ENCODE measurements at places on chromosomes 3 and 15.

DNA sequence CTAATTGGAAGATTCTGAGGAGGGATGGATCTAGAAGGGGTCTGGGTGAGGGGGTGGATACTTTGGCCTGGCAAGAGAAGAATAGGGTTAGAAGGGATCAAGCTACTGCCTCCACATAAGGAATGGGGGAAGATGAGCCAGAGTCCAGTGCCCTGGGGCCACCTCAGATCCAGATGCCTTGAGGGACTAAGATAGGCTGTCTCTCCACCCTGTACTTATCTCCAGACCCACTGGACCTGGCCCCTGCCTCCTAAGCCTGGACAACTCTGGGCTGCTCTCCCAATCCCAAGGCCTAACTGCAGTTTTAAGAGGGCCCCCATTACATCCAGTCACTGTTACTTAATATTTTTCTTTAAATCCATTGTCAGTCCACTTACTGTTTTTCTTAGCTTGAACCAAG lies 2.0 kb downstream of the DVL3 start:
- no peak for DNase-seq

DNA sequence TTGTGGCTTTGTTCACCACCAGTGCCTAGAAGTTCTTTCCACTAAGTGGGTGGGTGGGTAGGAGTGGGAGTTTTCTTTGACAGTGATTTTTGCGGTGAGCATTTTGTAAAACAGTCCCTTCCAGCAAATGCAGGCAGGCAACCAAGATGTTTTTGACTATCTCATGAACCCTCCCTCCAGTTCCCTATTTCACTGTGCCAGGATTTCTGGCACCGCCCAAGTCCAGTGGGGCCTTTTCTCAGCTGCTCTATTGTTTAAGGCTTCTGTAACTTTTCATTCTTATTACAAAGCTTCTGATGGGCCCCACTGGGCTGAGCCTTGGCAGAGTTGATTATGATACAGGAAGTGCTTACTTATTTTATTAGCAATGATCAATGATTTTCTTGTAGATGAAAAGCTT lies 236.0 kb downstream of the EDEM1 start:
- no peak for DNase-seq

DNA sequence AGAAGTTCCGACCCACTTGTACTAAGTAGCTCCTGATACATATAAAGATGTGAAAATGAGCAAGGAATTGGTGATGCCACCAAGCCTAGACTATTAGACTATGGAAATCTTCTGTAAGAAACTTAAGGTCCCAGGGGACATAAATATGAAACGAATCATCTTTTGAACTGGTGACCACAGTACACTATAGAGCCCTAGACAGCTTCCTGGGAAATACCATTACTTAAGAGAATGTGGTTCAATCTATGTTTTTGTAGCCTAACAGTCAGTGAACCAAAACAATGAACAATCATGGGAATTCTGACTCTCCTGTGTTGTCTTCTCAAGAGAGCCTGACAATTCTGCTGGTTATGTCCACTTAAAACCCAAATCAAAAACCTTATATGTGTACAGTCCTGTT lies 191.6 kb downstream of the GREM1 start:
- DNase-seq = no peak

DNA sequence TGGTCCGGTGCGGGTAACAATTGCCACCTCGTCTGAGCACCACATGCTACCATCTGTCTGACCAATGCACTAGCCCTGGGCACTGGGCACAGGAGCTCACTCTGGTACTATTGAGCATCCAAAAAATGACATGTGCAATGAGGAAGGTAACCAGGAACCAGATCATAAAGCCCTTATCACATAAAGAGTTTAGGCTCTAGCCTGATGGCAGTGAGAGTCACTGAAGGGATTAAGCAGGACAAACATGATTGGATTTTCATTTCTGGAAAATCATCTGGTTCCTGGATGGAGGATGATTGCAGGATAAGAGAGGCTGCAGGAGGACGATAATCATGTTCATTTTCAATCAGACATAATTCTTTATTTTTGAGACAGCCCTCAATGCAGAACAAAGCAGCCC lies 12.4 kb downstream of the NDUFB4 start:
- DNase-seq = no peak

- no peak for DNase-seq
These were observed 9.6 kb downstream of the CCR8 start for GRCh38 chr3:39339086-39339485.

DNA sequence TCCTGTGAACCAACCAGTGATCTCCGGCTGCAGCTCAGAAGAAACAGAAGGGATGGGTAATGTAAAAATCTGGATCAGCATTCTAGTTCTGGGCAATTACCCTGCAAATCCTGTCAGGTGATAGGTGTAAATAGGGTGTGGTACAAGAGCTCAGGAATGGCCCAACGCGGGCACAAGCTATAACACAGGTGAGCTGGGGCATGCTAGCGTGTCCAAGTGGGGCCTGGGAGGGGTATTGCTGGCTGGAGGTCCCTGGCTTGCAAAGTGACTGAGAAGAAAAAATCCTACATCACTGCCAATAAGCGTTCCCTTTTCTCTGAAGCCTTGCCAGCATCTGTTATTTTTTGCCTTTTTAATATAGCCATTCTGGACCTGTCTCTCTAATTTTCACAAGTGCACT lies 9.7 kb upstream of the CHST2 start:
- DNase-seq = no peak

- DNase-seq = no peak
These were observed 27.6 kb upstream of the TOP2B start for GRCh38 chr3:25692341-25692740.

- no peak for DNase-seq
These were observed 39.3 kb downstream of the BDH1 start for GRCh38 chr3:197516517-197516889.

DNA sequence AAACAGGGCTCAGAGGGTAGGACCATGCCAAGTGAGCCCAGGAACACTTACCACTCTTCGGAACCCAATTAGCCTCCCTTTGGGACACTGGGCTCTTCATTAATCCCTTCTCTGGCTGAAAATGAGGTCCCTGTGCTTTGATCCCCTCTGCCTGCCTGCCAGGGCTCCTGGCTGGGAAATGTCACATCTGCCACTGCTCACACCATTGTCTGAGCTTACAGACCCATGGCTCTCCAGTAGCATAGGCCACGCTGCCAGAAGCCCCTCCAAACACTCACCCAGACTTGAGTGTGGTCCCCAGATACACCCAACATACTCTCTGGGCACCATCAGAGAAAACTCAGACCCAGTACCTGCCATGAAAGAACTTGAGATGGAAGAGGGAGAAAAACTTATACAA lies 287.3 kb downstream of the XXYLT1 start:
- DNase-seq = no peak

- DNase-seq = no peak
These were observed 31.8 kb upstream of the PROK2 start for GRCh38 chr3:71816767-71817156.

DNA sequence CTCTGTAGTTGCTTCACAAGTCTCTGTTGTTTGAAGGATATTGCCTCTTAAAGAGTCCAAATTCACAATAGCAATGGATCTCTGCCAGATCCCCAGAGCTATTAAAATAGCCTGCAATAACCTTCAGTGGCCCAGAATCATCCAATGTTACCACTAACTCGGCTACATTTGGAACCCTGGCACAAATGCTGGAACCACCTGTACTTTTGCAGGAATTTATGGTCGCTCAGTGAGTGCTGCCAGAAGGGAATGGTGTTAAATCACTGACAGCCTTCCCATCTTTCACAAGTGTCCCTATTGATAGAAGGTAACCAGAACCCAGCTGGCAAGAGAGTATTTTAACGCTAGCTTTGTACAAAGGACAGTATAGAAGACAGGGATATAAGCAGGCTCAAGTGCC lies 298.8 kb upstream of the PLSCR5 start:
- no peak for DNase-seq

DNA sequence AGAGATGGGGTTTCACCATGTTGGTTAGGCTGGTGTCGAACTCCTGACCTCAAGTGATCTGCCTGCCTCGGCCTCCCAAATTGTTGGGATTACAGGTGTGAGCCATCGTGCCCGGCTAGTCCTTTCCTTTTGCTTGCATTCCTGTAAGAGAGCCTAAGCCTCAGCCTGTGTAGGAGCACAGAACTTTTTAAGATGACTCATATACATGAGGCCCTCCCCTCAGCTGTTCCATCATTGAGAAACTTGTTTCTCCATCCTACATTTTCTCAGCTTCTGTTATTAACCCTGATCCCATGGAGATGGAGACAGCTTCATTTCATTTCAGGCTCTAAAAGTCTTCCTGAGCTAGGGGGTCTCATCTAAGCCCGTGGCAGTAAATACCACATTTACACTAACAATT lies 123.3 kb downstream of the PLOD2 start:
- no peak for DNase-seq

DNA sequence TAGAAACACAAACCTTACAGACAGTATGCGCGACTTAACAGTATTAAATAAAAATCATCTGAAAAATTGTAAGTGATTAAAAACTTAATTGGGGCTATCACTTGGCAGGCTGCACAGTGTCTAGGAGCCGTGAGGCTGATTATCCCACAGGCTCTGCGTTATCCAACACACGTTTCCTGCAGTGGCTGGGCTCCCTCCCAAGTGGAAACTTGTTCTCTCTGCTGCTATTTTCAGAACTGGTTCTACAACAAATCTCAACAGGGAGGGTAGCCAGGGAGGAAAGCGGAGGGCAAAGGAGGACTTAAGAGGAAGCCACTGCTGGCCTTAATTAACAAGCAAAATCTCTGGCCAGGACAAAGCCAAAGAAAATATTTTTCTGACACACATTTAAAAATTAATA lies 555.2 kb downstream of the MAGI1 start:
- DNase-seq = peak; percentile 29

DNA sequence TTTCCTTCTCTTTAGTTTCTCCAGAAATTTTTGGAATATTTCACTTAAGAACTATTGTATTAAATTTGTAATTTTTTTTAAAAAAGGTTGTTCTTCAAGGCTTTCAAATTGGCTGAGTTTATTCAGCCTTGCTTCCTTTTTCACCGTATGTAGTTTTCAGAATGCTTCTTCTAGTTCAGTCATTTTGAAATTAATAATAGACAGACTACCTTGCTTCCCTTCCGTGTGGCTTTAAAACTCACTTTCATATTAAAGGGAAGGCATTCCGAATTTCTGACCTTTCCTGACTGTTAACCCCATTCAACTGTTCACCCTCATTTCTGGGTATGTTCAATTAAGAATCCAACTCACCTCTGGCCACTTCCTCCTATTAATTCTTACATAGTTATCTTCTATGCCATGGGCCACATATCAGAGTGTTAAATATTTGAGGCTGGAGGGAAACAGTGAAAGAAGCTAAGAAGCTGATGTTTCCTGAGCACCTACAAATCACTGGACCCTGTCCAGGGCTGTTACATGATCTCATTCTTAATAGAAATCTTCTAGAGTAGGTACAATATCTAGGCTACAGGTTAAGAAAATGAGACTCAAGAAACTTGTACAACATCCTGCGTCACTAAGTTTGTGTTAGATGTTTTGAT lies 237.5 kb downstream of the P3H2 start:
- DNase-seq = no peak

GRCh38 chr3:189363590-189364255 lies 192.0 kb downstream of the TPRG1 start:
- DNase-seq = no peak

DNA sequence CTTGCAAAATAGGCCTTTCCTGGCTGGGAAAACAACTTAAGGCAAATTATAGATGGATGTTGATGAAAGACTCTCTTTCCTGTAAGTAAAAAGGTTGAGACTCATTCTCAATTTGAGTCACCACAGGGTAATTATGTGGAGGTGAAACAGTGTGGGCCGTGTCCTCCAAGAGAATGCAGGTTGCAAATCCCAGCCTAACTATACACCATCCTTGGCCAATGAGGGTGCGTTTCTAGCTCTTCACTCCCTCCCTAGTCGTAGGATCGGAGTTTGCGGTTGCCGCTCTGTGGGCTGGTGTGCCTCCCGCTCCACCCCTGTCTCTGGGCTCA lies 259.9 kb downstream of the PLCL2 start:
- DNase-seq = no peak

GRCh38 chr3:89186456-89186855 lies 79.0 kb downstream of the EPHA3 start:
- DNase-seq = no peak

- DNase-seq = no peak
These were observed 139.1 kb upstream of the ZPLD1 start for GRCh38 chr3:102295756-102296155.

DNA sequence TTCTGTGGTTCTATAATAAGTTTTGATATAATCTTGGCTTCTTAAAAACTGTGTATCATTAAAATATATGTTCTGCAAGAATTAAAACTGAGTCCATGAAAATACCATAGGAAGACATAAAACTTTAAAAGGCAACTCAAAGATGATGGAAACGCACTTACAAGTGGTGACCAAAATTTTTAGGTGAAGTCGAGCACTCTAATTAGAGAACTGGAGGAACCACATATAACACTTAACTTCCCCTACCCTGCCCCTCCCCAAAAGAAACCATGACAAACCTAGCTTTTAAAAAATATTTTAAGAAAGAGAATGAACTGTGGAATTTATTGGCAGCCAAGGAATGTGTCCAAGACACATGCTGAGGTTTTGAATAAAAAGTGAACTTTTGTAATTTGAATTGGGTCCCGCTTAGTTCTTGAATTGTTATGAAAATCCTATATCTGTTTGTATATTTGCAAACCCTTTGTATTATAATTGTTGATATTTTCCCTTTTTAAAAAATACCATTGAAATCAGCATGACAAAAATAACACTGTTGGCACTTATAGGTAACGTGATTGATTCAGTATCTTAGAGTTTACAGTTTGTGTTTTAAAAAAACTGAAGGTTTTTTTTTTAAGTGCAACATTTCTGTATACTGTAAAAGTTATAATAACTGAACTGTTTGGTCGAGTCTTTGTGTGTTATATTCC lies 7.7 kb downstream of the NR2F2 start:
- DNase-seq = no peak

DNA sequence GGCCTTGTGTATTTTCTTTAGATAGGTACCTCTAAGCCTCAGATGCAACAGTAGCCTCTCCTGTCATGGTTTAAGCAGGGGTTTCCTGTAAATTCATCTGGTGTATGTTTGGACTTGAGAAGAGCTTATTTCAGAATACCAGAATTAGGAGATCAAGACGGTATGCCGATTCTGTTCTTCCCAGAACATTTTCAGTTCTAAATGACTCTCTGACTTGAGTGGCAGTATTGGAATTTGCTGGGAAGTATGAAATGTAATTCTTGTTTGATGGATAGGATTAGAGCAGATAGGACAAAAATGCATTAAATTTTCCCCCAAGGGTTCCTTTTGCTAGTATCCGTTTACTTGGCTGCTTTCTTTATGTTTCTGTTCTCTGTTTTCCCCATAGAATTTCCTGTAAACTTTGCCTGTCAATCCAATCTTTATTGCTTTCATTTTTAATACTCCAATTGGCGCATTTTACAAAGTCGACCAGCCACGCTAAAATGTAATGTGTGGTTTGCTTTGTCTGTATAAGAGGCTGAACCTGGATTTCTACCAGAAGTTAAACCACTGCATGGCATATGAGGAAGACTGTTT lies 612.2 kb downstream of the RBMS3 start:
- DNase-seq = no peak
